ENCODE measurements at places on chromosomes 1 and 21.

GRCh38 chr1:62281922-62282555 is 37.2 kb downstream of the KANK4 start:
- no peak for DNase-seq

DNA sequence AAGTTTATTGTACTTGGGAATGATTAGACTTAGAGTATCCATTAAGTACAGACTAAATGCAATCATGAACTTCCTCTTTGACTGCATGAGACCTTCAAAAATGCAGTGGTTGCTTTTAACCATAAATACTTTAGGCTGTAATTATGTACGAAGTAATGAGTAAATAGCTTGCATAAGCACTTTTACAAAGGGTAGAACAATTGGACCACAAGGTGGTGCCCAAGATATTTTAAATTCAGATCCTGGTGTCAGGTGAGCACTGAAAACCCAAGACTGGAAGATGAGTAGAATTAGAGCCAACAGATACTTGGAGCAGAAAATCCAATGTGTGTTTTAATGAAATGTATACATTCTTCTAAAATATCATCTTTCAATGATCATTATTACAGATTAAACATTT is 43.4 kb upstream of the RHOU start:
- peak; percentile 18 for DNase-seq

- DNase-seq, result no peak
These were observed 36.9 kb downstream of the KAZN start for GRCh38 chr1:14635421-14635820.

- no peak for DNase-seq
These were observed 8.7 kb downstream of the GRHL3 start for GRCh38 chr1:24327891-24328290.

GRCh38 chr1:20533635-20534034 is 18.7 kb upstream of the FAM43B start:
- DNase-seq, result no peak

GRCh38 chr1:231431665-231432415 is 9.8 kb upstream of the EGLN1 start:
- DNase-seq, result no peak

DNA sequence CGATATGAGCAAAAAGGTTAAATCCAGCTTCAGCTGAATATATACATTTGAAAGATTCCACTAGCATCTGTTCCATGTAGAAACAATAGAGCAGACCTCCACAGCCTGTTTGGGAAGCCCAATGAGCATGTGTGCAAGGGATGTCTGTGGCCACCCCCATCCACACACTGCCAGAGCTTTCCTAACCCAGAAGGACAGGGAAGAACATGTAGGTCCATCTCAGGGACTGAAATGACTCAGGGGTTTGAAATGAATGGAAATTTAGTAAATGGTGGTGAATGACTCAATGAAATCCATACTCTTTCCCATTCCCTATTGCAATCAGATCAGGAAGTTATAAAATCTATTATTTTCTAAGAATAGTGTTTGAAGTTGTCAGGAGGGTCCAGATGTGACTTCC is 397.2 kb downstream of the DUSP10 start:
- DNase-seq, result no peak

All from immature natural killer cell (primary cell).